ENCODE measurements at places on chromosomes 1 and 21.

GRCh38 chr21:19608101-19608621, 1204.6 kb upstream of the TMPRSS15 start:
- no peak for DNase-seq

DNA sequence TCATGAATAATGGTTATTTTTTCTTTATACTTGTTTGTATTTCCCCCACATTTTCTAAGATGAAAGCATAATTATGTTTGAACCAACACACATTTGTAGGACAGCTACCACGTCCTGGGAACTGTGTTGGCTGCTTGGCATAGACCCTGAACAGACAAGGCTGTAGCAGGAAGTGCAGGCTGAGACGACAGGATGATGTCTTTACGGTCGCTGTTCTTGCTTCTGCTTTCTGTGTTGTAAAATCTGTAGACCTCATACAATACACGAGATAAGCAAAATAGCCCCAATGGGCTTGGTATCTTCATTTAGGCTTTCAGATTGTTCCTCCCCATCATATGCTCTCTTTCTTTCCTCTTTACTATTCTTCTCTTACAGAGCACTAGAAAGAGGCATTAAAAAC, 23.3 kb upstream of the OTUD3 start:
- DNase-seq = no peak

DNA sequence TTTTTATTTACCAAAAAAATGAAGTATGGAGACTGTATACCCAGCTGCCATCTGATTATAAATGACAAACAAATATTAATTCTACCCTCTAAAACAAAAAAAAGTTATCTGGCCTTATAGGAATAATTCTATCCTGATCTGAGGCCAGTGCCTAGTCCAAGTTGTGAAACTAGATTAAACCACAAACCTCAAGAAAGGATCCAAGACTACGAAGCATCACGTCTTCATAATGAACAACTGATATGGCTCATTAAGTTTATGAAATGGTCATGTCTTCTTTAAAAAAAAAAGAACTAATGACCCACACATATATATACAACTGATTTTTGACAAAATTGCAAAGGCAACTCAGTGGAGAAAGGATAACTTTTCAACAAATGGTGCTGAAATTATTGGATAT, 32.4 kb upstream of the CTTNBP2NL start:
- no peak for DNase-seq

GRCh38 chr1:222910699-222911098, 95.9 kb downstream of the DISP1 start:
- DNase-seq = no peak

GRCh38 chr1:182643699-182644098, 39.5 kb upstream of the RGS16 start:
- DNase-seq = no peak

GRCh38 chr1:48082271-48082962, 85.2 kb upstream of the TRABD2B start:
- DNase-seq = no peak

DNA sequence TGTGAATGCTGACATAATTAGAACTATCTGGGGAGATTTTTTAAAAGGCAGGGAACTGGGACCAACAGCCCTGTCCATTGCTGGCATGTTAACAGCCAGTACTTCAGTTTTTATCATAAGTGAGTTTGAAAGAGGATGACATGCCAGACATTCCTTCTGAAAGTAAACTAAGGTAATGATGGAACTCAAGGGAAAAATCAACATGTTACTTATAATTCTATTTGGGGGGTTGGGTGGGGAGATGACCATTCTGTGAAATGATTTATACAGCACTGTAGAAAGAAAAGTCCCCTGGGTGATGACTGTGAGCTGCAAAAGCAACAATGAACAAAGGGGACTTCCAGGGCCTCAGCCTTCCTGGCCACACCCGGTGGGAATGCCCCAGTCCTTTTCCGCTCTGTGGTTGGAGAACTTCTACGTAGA, 5.4 kb upstream of the LAMC2 start:
- DNase-seq = no peak

- DNase-seq = peak; percentile 32
These were observed 6.2 kb upstream of the EFCAB14 start for GRCh38 chr1:46724991-46725735.

DNA sequence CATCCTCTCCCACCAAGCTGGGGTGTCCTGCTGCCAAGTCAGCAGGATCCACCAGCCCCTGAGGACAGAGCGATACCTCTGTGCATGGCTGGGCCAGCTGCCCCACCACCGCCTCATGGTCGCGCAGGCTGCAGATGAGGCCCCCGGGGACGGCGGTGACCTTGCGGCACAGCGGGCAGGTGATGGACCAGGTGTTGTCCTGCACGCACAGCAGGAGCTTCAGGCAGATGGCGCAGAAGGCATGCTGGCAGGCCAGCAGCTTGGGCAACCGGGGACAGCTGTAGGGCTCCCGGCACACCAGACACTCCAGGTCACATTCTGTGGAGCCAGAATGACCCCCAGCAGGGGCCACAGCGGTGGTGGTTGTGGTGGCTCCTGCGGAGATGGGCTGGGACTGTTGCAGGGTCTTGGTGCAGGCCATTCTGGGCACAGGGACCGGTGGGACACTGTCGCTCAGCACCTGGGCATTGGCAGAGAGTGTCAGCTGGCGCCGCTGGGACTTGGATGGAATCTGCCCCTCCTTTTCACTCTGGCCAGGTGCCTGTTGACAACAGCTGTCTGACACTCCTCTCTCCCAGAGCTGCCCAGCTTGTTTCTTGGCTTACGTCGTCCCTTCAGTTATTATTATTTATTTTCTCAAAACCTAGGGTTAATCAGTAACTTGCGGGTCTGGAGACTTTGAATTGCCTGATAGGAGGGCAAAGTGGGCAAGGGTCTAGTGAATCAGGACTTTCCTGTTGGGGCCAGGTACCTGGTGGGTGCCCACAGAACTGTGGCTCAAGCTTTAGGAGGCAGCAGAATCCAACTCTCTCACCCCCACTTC, at the start of gene RNF186:
TSS of gene RNF186 (minus strand) at position 603 of the 823 bp plus-strand sequence. CDS start at position 421, 182 bp downstream.
- no peak for DNase-seq

All from caudate nucleus (tissue), 63 donors.